NCI-H510A treated with DMSO at 0.1 percent for 48 hours (cell line): ENCODE measurements at places on chromosomes 1 and 21.

GRCh38 chr1:8166406-8166805 is 140.3 kb upstream of the ERRFI1 start:
- DNase-seq = peak; percentile 88

GRCh38 chr1:29986986-29987385 is 736.4 kb downstream of the MATN1 start:
- DNase-seq = no peak

DNA sequence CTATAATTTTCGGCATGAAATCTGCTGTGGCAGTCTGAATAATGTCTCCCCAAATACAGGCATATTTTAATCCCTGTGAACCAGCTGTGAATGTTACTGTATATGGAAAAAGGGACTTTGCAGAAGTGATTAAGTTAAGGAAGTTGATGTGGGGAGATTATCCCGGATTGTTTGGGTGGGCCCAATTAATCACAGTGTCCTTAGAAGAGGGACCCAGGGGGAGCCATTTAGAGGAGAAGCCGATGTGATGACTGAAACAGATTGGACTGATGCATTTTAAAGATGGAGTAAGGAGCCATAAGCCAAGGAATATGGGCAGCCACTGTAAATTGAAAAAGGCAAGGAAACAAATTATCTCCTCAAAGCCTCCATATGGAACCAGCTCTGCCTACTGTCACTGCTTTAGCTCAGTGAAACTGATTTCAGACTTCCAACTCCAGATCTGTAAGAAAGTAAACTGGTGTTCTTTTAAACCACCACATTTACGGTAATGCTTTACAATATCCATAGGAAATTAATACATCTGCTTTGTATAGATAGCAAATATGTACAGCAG is 61.1 kb upstream of the GPR88 start:
- no peak for DNase-seq

DNA sequence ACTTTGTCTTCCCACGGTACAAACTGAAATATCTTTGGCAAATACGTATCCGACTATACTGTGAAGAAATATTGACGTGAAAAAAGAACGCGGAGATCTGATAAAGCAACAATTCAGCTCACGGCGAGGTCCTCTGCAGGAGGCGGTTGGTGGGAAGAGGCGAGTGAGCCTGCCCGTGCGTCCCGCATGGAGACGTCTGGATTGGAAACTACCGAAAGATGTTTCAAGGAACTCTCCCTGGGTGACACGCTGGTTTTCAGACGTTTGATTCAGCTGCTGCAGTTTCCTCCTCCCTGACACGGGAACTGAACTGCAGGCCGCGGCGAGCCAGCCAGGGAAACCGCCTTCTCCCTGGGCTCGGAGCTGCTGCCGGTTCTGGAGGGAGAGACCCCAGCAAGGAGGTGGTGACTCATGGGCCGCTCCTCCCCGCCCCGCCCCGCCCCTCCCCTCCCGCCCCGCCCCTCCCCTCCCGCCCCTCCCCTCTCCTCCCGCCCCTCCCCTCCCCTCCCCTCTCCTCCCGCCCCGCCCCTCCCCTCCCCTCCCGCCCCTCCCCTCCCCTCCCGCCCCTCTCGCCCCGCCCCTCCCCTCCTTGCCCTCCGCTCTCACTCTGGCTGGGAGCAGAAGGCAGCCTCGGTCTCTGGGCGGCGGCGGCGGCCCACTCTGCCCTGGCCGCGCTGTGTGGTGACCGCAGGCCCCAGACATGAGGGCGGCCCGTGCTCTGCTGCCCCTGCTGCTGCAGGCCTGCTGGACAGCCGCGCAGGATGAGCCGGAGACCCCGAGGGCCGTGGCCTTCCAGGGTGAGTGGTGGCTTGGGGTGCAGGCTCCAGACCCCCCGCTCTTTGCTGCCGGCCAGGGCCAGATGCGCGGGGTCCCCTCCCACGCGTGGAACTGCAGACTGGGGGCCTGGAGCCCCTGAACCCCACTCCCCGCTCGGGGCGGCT is at the start of gene COL6A1:
TSS of gene COL6A1 (plus strand) at position 620 of the 941 bp plus-strand sequence. CDS start at position 701, 81 bp downstream.
- peak; percentile 23 for DNase-seq

DNA sequence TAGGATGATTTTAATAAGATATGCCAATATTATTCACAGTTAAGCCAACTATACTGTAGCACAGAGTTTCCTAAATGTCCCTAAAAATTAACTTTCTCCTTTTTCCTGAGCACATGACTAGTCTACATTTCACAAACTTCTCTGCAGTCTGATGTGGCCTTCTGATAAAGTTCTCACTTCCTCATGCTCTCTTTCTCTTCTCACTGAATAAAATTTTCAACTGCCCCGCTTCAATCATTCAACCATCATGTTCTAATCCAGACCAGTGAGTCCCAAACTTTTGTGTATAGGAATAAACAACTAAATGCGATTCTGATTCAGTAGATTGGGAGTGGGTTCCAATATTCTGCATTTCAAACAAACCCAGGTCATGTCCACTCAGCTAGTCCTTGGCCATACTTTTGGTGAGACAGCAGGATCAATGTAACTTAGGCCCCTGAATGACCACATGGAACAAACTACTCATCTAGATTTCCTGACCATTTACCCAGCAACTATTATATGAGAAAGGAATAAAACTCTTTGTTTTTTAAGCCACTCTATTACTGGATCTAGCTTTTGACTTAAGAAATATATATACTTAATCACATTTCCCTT is 20.1 kb downstream of the TUT4 start:
- DNase-seq = no peak

GRCh38 chr1:203367057-203367456 is 16.1 kb upstream of the FMOD start:
- DNase-seq = peak; percentile 62

DNA sequence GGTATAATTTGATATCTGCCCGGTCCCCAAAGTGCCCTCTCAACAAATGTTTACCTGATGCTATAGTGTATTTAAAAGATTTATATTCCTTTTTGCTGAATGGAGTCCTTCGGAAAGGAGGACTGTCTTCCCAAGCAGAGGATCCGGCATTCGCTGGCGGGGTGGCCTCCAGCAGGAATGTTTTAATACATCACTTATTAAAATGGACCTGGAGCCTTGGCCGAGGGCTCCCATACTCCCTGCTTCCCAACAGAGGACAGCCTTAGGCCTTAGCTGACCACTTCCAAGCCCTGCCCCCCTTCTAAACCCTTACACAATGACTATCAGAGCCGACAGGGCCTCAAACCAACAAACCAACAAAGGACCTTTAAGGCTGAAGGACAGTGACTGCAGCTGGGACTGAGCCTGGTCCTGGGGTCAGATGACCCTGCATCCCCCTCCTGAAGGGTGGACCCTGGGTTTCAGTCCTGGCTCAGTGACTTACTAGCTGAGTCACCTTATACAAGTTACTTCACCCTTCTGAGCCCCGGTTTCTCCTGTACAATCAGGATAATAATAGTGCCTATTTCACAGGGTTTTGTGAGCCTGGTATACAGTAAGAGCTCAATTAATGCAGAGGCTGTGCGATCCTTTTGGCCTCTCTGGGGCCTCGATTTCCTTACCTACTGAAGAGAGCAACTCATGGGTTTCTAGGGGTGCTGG is 5.6 kb downstream of the CAMK2N1 start:
- no peak for DNase-seq

GRCh38 chr1:21082073-21082472 is 94.6 kb downstream of the EIF4G3 start:
- DNase-seq = no peak

DNA sequence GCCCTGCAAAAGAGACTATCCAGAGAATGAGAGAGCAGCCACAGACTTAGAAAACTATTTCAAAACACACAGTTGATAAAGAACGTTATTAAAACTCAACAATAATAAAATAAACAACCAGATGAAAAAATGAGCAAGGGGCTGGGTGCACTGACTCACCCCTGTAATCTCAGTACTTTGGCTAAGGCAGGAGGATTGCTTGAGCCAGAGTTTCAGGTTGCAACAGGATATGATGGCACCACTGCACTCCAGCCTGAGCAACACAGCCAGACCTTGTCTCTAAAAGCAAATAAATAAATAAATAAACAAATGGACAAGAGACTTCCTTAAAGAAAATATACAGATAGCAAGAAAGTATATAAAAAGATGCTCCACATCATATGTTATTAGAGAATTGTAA is 144.6 kb downstream of the LRRIQ3 start:
- no peak for DNase-seq

- no peak for DNase-seq
These were observed 44.6 kb upstream of the DMRTB1 start for GRCh38 chr1:53414632-53415031.

DNA sequence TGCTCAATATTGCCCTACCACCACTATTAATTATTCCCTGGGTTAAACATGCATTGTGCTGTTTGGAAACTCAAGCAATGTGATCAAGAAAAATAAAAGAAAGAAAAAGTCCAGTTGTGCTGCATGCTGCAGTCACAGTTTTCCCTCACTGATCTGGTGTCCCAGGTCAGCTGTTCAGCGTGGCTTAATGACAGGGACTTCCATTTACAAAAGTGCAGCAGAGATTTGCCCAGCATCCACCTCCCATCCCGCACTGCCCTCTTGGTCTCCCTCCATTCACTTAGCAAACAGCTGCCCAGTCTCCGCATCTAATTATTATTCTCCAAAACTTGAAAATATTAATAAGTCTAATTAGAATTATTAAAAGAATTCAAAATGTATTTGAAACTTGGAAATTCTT is 2.0 kb upstream of the OR2T4 start:
- DNase-seq = no peak

DNA sequence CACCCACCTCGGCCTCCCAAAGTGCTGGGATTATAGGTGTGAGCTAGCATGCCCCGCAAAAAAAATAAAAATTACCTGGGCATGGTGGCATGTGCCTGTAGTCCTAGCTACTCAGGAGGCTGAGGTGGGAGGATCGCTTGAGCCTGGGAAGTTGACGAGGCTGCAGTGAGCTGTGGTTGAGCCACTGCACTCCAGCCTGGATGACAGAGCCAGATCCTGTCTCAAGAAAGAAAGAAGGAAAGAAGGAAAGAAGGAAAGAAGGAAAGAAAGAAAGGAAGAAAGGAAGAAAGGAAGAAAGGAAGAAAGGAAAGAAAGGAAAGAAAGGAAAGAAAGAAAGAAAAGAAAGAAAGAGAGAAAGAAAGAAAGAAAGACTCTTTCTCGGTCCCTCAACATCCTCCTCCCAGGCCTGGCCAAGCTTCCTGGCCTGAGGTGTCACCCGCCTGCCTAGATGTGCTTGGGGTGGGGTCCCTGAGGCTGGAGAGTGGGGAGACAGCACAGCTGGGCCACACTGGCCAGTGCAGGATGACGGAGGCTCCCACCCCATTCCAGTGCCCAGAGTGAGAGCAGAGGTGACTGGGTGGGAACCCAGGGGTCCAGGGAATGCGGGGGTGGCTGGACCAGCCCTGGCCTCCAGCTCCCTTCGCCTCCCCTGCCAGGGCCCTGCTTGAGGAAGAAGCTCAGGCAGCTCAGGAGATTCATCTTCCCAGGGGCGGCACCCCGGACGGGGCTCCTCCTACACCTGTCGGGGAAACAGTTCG is 10.2 kb upstream of the GNB1 start:
- no peak for DNase-seq

DNA sequence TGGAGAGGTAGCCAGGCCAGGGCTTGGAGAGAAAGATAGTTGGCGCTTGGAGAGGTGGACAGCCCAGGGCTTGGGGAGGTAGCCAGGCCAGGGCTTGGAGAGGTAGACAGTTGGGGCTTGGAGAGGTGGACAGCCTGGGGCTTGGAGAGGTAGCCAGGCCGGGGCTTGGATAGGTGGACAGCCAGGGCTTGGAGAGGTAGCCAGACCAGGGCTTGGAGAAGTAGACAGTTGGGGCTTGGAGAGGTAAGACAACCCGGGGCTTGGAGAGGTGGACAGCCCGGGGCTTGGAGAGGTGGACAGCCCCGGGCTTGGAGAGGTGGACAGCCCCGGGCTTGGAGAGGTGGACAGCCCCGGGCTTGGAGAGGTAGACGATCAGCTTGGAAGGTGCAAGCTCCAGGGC is 7.7 kb downstream of the LSS start:
- no peak for DNase-seq

GRCh38 chr21:17472182-17472581 is 40.7 kb upstream of the CXADR start:
- no peak for DNase-seq
